NCI-H1092 treated with DMSO at 0.1 percent for 48 hours (cell line): ENCODE measurements at places on chromosomes 13 and 19.

GRCh38 chr19:3338541-3339181, 27.7 kb upstream of the NFIC start:
- DNase-seq, result no peak

- DNase-seq, result no peak
Measured at GRCh38 chr13:94454906-94455305, 24.6 kb downstream of the DCT start.

- DNase-seq, result no peak
Measured at GRCh38 chr13:43003010-43003409, 11.0 kb upstream of the EPSTI1 start.

DNA sequence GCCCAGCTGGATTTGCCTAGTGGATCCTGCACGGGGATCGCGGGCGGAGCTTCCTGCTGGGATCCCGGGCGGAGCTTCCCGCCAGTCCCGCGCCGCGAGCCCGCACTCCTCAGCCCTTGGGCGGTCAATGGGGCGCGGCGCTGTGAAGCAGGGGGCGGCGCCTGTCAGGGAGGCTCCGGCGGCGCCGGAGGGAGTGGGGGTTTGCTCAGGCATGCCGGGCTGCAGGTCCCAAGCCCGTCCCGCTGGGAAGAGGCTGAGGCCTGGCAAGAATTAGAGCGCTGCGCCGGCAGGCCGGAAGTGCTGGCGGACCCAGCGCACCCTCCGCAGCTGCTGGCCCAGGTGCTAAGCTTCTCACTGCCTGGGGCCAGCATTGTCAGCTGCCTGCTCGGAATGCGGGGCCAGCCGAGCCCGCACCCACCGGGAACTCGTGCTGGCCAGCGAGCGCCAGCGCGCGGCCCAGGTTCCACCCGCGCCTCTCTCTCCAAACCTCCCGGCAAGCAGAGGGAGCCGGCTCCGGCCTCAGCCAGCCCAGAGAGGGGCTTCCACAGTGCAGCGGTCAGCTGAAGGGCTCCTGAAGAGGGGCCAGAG, 119.6 kb downstream of the PRR20E start:
- no peak for DNase-seq

GRCh38 chr19:28471731-28472510, 741.0 kb downstream of the UQCRFS1 start:
- no peak for DNase-seq

DNA sequence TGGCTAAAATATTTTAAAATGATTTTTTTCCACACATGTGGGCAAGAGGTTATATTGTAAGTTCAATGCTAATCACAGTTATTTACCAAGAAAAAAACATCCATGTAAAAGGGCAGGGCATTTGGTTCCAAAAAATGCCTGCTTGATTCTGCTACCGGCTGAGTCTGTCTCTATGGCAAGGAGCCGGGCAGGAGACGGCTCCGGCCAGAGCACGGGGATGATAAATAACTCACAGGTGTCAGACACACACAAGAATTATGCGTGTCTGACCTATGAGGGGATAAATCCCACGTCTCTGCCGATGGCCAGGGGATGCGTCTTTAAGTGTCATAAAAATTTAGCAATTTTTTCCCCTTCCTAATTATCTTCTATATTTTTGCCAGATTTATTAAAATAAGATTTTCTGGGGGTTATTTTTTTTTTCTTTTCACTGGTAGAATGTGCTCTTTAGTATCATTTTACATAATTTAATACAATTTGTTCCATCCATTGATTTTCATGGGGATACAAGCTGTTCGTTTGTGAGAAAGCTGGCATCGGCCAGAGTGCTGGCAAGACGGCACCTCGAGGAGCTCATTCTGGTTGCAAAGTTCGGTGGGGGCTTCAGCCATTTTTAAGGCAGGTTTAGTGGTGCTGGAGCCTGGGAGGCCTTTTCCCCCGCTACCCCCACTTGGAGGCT, 253.9 kb downstream of the ZNF536 start:
- no peak for DNase-seq

DNA sequence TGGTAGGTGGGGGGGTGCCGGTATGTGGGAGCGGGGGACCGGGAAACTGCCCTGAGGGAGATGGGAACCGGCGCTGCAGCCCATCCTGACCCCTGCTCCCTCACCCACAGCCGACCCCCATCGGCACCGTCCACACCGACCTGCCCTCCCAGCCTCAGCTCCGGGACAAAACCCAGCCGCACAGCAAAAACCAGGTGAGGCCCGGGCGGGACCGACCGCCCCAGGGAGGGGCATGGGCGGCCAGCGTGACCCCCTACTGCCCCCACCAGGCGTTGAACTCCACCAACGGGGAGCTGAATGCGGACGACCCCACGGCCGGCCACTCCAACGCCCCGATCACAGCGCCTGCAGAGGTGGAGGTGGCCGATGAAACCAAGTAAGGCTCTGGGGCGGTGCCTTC, 35.9 kb downstream of the BTBD2 start:
- no peak for DNase-seq

GRCh38 chr19:57606931-57607330, 7.1 kb upstream of the ZNF134 start:
- no peak for DNase-seq

DNA sequence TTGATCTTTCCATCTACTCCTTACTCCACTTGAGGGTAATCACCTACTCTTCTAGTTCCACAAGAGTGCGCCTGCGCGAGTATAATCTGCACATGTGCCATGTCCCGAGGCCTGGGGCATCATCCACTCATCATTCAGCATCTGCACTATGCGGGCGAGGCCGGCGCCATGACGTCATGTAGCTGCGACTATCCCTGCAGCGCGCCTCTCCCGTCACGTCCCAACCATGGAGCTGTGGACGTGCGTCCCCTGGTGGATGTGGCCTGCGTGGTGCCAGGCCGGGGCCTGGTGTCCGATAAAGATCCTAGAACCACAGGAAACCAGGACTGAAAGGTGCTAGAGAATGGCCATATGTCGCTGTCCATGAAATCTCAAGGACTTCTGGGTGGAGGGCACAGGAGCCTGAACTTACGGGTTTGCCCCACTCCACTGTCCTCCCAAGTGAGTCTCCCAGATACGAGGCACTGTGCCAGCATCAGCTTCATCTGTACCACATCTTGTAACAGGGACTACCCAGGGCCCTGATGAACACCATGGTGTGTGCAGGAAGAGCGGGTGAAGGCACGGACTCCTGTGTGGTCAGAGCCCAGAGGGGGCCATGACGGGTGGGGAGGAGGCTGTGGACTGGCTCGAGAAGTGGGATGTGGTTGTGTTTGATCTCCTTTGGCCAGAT, 2.7 kb upstream of the KLK2 start:
- no peak for DNase-seq

DNA sequence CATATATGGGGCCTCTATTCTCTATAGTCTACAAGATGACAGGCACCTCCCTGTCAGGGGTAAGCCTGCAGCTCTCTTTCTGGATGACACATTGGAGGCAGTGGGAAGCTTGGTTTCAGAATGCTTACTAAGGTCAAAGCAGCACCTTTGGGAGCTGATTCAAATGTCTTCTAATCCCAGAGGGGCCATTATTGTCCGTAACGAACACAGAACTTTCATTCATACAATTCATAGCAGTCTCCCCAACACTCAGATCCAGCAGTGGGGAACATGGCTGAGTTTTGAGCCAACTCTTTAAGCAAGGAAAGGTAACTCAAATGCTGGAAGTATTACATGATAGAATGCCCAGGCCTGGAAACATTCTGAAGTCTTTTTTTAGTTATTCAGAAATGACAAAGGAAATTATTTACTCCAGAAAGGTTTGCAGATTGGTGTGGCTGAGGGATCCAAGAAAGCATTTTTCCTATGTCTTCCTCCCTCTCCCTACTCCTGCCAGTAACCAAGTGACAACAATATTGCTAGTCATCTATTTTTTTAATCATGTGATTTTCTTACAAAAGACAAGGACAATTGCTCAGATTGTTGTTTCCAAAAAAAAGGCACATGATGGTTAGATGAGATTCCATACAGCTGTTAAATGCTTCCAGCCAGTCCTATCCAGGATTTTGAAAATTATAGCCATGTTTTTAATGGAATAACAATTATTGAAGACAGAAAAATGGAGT, 118.7 kb downstream of the FOXO1 start:
- DNase-seq, result no peak

- DNase-seq, result peak; percentile 0
Measured at GRCh38 chr19:28521614-28522544, 691.1 kb downstream of the UQCRFS1 start.

- peak; percentile 49 for DNase-seq
Measured at GRCh38 chr19:17938092-17938845, 5.5 kb downstream of the CCDC124 start.

DNA sequence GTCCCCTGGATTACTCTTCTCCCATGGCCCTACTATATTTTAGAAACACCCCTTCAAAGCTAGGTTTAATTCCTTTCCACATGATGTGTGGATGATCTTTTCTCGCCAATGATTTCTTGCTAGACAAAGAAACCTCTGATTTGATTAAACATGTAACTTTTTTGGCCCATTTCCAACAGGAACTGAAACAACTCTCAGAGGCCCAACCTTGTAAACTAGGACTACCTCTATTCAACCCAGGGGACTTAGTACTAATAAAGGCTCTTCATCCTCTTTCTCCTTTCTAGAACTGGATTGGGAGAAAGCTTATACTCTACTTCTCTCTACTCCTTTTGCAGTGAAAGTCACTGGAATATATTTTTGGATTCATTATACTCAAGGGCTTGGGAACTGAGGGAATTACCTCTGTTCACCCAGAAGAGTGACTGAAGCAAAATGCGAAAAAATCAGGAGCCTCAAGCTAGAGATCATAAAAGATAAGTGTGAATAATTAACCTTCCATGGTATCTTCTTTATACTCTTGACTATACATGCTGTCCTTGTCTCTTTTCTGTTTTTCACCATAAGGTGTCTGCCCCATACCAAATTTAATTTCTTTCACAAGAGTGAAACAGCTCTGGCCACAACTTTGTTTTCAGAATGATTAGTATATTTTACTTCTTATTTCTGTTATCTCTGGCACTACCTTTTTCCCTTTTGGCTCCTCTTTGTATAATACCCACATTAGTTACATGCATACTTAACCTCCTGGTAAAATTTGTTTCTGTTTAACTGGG, 977.6 kb downstream of the SLITRK5 start:
- DNase-seq, result no peak

GRCh38 chr13:42832341-42833096, 51.1 kb downstream of the FAM216B start:
- no peak for DNase-seq

DNA sequence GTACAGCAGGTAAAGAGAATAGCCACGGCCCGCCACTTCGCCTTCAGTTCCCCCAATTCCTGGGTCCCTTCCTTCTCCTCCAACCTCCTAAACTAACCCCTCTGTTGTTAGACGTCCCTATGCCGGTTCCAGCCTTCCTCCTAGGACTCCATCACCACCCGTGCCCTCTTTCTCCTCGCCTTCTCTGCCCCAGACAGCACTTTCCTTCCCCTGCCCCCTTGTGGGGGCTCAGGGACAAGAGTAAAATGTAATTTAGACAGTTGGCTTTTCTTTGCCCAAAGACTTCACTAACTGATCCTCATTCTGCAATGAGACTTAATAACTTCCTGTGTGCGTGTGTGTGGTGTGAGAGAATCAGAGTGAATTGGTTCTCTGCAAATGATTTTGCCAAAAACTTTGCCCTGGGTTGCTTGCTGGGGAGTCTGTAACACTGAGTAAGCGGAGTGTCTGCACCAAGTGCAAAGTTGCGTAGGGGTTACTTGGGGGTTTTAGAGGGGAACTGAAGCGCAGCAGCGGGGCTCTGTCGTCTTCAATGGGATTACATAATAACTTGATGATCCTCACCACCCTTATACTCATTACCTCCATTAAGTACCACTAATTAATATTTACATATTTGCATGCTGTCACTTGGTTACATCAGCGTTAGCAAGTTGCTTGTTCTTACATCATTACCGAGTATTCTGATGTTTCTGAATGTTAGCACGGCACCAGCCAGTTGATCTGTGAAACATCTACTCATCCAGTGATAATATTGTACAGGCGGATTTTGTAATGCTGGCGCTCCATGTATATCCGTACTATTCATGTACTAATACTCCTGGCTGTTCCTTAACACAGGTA, 19.9 kb upstream of the SGCG start:
- DNase-seq, result no peak

DNA sequence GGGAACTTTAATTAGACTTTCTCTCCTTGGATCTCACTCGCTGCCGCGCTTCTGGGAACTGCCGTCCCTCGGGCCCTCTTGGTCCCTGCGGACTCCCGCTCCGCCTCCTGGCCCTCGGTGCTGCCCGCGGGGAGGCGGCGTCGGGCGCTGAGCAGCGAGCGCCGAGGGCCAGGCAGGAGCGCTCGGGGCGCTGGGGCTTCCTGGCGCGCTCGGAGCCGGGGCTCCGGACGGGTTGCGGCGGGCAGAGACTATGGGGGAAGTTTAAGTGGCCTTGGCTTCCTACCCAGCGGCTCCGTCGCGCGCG, 704 bp downstream of the CHST8 start:
- DNase-seq, result no peak
